GM12878 (cell line): ENCODE measurements at places on chromosomes 6 and 20. TPM values are rescaled to one million over a fixed set of nuclear protein-coding genes. Genes with fewer than 3 reads are reported as not detected.

GRCh38 chr6:115358616-115359015, 702.1 kb downstream of the FRK start:
- no peak for DNase-seq
- no peak overlapping the region for H3K4me3 ChIP-seq
- H3K27ac ChIP-seq = no peak overlapping the region
- H3K27me3 ChIP-seq = no peaks in the 10 kb centered on the region

DNA sequence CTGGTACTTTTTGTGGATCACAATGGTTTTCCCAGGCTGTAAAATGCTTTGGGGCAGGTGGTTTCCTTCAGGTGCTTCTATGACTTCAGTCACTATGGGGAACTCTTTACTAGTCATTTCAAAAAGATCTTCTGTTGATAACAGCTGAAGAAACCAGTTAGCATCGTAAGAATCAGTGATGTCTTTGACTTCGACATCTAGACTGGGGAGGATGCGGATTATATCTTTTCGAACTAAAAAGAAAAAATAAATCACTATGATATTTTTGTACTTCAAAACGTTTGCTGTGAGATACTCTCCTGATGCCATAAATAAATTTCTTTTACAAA, 87.2 kb downstream of the THEMIS start:
- no peaks in the 10 kb centered on the region for H3K4me1 ChIP-seq
- no peak for DNase-seq
- no peaks in the 10 kb centered on the region for H3K27me3 ChIP-seq
- no peaks in the 10 kb centered on the region for H3K36me3 ChIP-seq

- DNase-seq = no peak
- H3K36me3 ChIP-seq = peaks cover 15% of the 10 kb centered on the region
- H3K4me1 ChIP-seq = no peaks in the 10 kb centered on the region
- H3K4me3 ChIP-seq = no peak overlapping the region
Observed at GRCh38 chr20:31788578-31788977, 30.6 kb upstream of the MYLK2 start.

GRCh38 chr6:22149096-22149495, 147.7 kb downstream of the PRL start:
- H3K4me1 ChIP-seq = no peaks in the 10 kb centered on the region; the same call in 1 of the 2 replicates
- H3K27ac ChIP-seq = no peak overlapping the region
- no peak for DNase-seq
- no peaks in the 10 kb centered on the region for H3K36me3 ChIP-seq
- H3K27me3 ChIP-seq = no peaks in the 10 kb centered on the region

FOXF2 gene
- not detected in 2 replicates for total RNA-seq

NRSN1 gene
- total RNA-seq = not detected in 2 replicates

- H3K4me3 ChIP-seq = no peak overlapping the region
- H3K36me3 ChIP-seq = no peaks in the 10 kb centered on the region
- no peaks in the 10 kb centered on the region for H3K27me3 ChIP-seq
Observed at GRCh38 chr6:70839286-70840266, 117.3 kb downstream of the B3GAT2 start.

- no peaks in the 10 kb centered on the region for H3K27me3 ChIP-seq
- H3K36me3 ChIP-seq = no peaks in the 10 kb centered on the region
- no peak for DNase-seq
- H3K27ac ChIP-seq = no peak overlapping the region
- H3K4me3 ChIP-seq = no peak overlapping the region
Observed at GRCh38 chr20:24778585-24779031, 170.5 kb upstream of the CST7 start.

DSP gene
- 0.21 and 0.36 TPM in 2 replicates for total RNA-seq

- H3K4me3 ChIP-seq = no peak overlapping the region
- H3K36me3 ChIP-seq = no peaks in the 10 kb centered on the region
- DNase-seq = no peak
Observed at GRCh38 chr6:134315974-134316441, 1.9 kb downstream of the SGK1 start.

TBXT gene
- not detected in 2 replicates for total RNA-seq

TNFRSF6B gene
- total RNA-seq = not detected in 2 replicates

- H3K27me3 ChIP-seq = no peaks in the 10 kb centered on the region
- H3K36me3 ChIP-seq = no peaks in the 10 kb centered on the region
- H3K27ac ChIP-seq = no peak overlapping the region
- no peak overlapping the region for H3K4me3 ChIP-seq
- no peak for DNase-seq
- H3K4me1 ChIP-seq = no peaks in the 10 kb centered on the region
Observed at GRCh38 chr6:159602431-159603041, 90.5 kb downstream of the SOD2 start.

GRCh38 chr6:116268589-116269293, 11.0 kb downstream of the TSPYL1 start:
- no peak for DNase-seq
- no peaks in the 10 kb centered on the region for H3K27me3 ChIP-seq
- H3K27ac ChIP-seq = no peak overlapping the region
- peaks cover 2% of the 10 kb centered on the region for H3K36me3 ChIP-seq
- H3K4me3 ChIP-seq = no peak overlapping the region
